ENCODE measurements at places on chromosomes 4 and X.

DNA sequence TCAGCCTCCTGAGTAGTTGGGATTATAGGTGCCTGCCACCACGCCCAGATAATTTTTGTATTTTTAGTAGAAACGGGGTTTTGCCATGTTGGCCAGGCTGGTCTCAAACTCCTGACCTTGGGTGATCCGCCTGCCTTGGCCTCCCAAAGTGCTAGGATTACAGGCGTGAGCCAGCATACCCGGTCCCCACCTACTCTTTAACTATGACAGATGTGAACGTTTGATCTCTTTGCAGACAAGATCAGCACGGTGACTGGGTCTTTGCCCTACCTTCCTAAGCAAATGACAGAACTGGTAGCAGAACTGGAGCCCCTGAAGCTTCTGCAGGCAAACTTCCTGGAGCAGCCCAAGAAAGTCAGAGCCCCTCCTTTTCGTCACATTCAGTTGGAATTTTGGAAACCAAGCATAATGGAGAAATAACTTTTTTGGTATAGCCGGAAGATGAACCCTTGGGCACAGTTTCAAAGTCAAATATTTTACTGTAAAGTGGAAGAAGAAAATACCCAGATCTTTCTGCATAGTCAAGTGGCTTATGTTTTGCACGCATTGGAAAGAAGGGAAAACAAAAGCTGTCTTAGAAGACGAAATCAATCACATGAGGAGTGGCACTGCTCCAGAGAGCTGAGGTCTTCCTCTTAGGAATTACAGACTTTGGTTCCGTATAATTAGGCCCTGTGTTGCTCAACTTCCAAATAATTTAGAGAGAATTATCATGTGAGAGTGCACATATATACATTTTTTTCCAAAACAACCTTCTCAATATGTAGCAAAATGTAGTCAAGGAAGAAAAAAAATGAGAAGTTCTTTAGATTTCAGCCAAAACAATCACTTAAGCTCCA is 90.6 kb downstream of the SORBS2 start:
- DNase-seq, result no peak

DNA sequence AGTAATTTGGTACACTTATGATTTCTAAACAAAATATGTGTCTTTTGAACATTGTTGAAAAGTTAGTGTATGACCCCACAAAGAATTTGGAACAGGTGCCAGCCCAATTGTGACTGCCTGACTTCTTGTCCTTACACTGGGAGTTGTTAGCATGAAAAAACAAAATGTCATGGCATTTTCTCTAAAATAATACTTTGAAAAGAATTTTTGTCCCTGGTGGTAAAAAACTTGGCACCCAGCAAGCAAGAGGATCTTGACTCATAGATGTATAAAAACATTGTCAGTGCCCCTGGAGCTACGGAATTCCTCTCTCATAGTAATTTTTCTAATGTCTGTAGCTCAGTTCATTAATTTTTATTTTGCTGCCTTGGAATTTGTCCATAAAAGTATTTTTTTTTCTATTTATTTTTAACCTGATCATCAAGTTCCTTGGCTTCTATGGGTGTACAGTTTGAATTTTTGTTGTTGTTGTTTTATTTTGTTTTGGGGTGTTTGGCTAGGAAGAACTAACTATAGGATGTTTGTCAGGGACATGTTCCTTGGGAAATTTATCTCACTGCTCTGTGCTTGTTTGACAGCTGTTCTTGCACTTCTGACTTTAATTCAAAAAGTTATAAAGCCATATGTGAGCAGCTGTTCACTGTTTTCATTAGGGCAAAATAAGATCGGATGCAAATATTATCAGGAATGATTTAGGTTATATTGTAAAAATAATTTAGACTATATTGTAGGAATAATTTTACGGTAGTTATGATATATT is 95.4 kb upstream of the NUDT6 start:
- DNase-seq, result no peak

DNA sequence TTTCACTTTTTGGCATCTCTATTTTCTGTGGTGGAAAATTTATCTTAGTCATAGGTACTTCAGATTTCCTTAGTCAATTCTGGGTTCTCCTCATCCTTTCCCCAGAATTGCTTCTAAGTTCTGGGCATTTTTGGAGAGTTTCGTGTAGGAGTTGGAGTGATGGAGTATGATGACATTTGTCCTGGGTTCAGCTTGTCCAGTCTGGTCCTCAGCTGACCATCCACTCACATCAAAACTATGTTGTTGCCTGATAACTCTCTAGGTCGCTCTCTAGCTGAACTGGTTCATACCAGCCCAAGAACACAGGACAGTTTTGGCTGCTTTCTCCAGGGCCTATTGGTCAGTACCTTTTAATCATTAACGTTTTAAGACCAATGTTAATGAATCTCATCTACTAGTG is 13.2 kb downstream of the PTTG2 start:
- no peak for DNase-seq

- DNase-seq, result no peak
These were observed 16.7 kb downstream of the LETM1 start for GRCh38 chr4:1839282-1839681.

DNA sequence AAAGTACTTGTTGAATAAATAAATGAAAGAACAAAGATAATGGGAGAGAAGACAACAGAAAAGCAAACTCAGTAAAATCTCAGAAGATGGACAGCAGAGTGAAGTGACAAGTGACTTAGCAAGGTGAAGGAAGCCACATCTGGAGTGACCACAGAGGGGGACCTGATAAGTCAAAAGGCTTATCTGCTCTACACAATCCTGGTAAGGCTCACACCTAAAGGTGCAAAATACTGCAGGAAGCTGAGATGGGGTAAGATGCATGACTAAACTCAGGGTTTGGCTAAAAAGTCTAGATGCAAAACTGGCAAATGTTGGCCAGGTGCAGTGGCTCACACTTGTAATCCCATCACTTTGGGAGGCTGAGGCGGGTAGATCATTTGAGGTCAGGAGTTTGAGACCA is 22.2 kb downstream of the TRMT2B start:
- DNase-seq, result no peak

- DNase-seq, result no peak
These were observed 129.0 kb downstream of the C4orf51 start for GRCh38 chr4:145808848-145809512.

DNA sequence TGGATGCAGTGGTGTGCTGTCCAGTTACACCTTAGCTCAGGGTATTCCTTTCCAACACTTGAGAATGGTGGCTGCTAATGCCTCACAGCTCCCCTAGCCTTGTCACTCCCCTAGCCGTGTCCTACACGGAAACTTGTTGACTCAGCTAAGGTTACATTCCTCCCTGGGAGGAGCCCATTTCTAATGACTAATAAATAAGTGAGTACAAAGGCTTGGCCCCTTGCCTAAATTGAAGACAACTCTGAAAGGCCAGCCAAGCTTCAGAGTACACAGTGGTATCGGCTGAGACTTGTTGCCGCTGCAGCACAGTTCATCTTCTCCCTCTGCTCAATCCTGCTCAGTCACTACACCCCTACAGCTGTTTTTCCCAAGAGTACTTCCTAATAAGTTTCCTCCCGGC is 21.2 kb upstream of the SLC25A31 start:
- DNase-seq, result no peak

- no peak for DNase-seq
These were observed 3.0 kb upstream of the PLAC1 start for GRCh38 chrX:134661295-134661694.

GRCh38 chr4:182246401-182247205 is 3.4 kb downstream of the TENM3 start:
- no peak for DNase-seq

- DNase-seq, result no peak
These were observed 38.2 kb downstream of the ETDC start for GRCh38 chrX:135347381-135348016.

- no peak for DNase-seq
These were observed 137.4 kb upstream of the STIM2 start for GRCh38 chr4:26723216-26723615.

DNA sequence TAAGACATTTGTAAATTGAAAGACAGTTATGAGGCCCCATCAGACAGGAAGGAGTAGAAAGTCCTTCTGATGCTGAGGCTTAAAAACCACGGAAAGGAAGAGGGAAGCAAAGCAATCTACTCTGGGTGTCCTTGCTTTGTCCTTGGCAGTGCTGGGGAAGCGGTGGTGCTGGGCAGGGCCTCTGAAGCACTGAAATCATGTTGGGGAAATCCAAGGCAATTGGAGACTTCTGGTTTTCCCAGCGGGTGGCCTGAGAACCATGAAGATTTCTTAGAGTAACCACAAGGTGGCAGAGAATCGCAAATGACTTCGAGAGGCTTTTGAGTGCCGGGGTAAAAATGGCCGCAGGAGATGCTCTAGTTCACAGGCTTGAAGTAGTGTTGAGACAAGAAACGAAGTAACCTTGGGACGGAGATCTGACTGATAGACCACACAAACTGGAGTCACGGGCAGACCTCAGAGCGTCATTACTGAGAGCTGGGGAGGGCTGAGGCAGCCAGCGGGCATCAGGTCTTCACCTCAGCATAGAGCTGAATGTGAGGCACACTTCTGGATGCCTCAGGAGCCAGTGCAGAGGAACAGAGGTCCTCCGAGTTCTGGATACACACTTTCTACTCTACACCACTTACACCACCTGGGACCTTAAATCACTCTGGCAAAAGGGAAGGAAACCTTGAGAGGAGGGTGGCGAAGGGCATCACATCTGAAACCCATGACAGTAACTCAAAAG is 130.7 kb upstream of the GPRIN3 start:
- DNase-seq, result peak; percentile 78

GRCh38 chr4:76892001-76892400 is 5.9 kb downstream of the SOWAHB start:
- DNase-seq, result no peak

GRCh38 chr4:76821641-76822040 is 76.3 kb downstream of the SOWAHB start:
- no peak for DNase-seq

GRCh38 chrX:2928191-2928582 is 952 bp downstream of the ARSD start:
- DNase-seq, result no peak

DNA sequence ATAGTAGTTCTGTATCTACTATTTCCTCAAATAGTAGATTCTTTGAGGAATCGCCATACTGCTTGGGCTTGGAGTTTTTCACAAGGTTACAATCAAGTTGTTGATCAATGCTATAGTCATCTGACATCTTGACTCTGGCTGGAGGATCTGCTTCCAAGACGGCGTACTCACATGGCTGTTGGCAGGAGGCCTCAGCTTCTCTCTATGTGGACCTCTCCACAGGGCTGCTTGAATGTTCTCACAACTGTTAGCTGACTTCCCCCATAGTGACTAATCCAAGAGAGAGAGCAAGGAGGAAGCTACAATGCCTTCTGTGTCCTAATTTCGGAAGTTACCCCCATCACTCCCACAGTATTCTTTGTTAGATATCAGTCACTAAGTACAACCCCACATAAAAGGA is 10.3 kb downstream of the EGFL6 start:
- no peak for DNase-seq

GRCh38 chr4:183074288-183074990 is 24.6 kb upstream of the WWC2 start:
- no peak for DNase-seq

GRCh38 chr4:151218343-151218742 is 58.6 kb upstream of the PRSS48 start:
- DNase-seq, result peak; percentile 64

GRCh38 chr4:54687887-54688841 is 30.4 kb downstream of the KIT start:
- no peak for DNase-seq

- DNase-seq, result no peak
These were observed at the start of gene ZFP92 for GRCh38 chrX:153411255-153411987. Gene ZFP92, plus strand, starts transcription at chrX:153411472. Its CDS starts 6,851 bp downstream, at chrX:153418323.

DNA sequence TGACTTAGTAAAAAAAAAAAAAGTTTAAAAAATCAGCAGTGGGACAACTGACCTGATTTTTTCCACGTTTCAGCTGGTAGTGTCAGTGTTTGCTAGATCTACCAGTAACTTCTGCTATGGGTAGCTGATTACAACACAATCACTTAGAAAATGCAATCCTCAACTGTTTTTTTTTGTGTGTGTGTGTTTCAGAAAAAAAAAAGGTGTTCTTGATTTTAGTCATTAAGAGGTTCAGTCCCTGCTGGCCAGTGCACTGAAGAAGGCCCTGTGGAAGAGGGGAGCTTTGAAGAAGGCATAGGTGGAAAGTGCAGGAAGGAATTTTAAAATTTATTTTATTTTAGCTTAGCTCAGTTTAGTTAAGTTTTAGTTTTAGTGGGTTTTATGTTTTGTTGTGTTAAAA is 46.9 kb downstream of the SH2D1A start:
- no peak for DNase-seq

- DNase-seq, result no peak
These were observed 537.5 kb downstream of the BCOR start for GRCh38 chrX:39560271-39560670.

DNA sequence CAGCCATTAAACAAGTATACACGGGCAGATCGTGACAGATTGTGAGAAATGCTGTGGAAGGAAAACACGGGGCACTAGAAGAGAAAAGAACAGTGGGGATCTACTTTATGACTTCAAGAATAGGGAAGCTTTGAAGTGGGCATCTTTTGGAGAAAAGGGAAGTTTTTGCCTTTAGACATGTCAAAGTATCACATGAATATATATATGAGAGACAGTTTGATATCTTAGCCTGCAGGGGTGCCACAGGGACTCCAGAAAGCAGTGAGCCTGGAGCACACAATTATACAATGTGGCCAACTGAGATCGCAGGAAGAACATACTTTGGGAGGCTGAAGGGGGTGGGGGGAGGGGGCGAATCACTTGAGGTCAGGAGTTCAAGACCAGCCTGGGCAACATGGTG is 35.7 kb downstream of the RELL1 start:
- DNase-seq, result no peak

- DNase-seq, result peak; percentile 24
These were observed 115.5 kb upstream of the FAM241A start for GRCh38 chr4:112029771-112030171.

DNA sequence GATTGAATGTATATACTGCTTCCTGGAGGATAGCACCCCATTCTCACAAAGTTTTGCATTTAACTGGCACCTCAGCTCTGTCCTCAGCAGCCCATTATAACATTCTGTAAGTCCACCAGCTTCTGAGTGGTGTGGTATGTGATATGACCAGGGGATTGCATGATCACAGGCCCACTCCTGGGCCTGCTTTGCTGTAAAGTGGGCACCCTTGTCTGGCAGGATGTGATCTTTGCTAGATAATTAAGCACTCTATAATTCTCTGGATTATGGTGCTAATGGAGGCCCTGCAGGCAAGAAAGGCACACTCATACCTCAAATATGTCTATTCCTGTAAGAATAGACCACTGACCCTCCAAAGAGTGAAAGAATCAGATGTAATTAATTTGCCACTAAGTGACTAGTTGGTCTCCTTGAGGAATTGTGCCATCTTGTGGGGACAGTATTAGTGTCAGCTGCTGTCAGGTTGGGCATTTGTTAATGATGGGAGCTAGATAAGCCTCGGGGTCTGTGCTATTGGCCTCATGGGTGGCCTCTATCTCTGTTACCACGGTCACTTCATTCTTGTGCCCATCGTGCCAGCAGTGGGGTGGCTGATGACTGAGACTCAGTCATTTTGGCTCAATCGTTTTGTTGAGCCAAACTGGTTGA is 2.2 kb upstream of the CFI start:
- peak; percentile 73 for DNase-seq

Measured in NCI-H82 (cell line).